Activated T-helper 1 cell treated with Interleukin-2 at 50 U/mL for 16 hours (primary cell): ENCODE measurements at places on chromosomes 2 and 18.

GRCh38 chr2:241088376-241088775, 13.7 kb downstream of the MTERF4 start:
- no peak for DNase-seq

DNA sequence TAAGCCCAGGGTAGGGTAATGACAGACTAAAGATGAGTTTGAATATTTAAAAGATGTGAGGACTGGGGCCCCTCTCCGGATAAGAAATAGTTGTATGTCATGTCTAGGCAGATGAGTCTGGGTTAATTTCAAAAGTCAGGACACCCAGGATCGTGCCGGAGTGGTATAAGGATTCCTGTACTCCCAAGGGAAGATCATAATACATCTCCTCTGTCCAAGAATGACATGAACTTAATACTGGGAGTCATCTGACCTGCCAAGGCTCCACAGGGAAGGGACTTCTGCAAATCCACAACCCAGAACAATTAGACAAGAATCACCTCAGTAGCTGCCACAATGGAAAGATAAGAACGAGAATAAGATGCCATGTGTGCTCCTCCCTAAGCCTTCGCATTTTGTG, 17.1 kb downstream of the RPRM start:
- DNase-seq, result no peak

DNA sequence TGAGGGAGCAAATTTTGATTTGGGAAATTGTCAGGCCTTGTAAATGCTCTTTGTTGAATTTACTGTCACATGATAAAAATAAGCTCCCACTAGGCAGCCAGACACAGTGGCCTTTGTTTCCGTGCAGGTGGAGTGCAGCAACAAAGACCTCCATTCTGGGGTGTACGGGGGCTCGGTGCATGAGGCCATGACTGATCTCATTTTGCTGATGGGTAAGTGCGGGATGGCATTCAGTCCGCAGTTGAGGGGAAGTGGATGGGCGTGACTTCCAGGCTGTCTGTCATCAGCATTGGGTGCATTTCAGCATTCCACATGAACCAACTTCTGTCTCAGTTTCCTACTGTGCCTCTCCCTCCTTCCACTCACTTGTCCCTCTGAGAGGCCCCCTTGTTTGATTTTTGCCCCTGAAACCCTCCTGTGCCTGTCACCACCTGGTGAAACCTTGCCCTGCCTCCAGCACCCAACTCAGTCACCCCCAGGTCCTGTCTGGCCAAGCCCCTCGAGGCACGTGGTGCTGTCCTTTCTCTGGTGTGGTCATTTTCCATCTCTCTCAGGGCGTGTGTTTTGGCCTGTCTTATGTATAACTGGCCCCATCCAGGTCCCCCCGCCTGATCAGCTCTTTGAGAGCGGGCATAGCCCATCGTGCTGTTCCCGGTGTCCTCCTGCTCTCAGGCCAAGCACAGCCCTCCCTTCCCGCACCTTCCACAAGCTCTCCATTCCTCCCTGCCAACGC, 16.3 kb downstream of the CNDP2 start:
- no peak for DNase-seq

DNA sequence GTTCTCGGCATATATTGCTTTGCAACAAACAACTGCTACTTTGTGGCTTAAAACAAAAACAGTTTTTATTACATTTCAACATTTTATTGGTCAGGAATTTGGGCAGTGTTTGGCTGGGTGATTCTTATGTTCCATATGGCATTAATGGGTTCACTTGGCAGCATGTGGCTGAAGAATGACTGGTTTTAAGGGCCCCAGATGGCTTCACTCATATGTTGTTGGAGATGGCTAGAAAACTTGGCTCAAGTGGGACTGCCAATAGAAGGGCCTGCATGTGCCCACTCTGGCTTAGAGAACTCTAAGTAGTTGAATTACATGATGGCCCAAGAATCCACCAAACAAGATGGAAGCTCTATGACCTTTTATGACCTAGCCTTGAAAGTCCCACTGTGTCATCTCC, 86.1 kb downstream of the FASTKD2 start:
- no peak for DNase-seq
